Right cardiac atrium (tissue), 5 donors: ENCODE measurements at places on chromosomes 7 and 10. TPM values are rescaled to one million over a fixed set of nuclear protein-coding genes. Genes with fewer than 3 reads are reported as not detected.

- no peak for DNase-seq
These were observed 67.6 kb upstream of the C1GALT1 start for GRCh38 chr7:7114575-7115291.

DNA sequence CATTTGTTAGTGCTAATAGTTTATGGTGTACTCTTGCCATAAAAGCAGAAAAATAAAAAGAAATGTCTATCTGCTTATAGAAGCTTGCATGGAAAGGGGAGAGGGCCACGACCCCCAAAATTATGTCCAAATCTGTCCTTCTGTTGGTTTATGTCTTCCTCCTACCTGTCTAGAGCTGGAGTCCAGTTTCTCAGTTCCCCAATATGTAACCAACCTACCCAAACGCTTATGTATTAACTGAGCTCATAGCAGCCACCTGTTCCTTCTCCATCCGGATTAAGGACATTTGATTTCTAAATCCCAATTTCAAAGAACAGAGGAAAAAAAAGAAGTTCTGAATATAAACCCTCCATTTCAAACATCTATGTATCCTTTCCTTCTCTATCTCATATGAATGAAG, 30.3 kb upstream of the TPK1 start:
- DNase-seq: no peak

- no peak for DNase-seq
These were observed 8.8 kb upstream of the MGAM start for GRCh38 chr7:141986923-141987322.

DNA sequence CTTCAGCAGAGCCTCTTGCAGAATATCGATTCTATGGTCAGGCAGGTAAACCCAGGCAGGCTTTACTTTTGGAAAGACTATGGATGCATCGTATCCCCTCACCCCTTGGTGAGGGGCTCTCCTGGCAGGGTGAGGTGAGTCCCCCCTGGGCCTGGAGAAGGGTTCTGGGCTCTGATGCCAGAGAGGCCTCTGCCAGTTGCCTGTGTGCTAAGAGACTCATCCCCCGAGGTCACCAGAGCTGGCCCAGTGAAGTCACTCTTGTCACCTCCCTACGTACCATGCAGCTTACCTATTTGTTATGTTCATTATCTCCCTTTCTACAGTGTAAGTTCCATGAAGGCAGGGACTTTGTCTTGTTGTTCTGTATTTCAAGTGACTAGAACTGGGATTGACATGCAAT, 51.3 kb downstream of the TSPAN15 start:
- no peak for DNase-seq

DNA sequence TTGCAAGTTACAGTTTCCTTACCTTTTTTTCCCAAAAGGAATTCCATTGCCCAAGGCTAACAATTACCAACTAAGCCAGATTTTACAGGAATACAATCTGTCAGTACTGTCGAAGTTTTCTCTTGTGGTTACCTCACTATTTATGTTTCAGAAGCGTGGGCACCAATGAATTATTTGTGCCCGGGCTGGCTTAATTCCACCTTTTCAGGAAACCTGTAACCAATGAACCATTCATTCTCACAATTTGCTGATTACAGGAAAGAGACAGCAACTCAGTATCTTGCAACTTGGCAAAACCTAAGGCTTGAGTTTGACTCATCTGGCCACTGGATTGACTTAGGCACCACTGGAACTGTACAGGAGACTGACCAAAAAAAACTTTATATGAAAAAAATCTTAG, 485.6 kb downstream of the INHBA start:
- DNase-seq: no peak

DNA sequence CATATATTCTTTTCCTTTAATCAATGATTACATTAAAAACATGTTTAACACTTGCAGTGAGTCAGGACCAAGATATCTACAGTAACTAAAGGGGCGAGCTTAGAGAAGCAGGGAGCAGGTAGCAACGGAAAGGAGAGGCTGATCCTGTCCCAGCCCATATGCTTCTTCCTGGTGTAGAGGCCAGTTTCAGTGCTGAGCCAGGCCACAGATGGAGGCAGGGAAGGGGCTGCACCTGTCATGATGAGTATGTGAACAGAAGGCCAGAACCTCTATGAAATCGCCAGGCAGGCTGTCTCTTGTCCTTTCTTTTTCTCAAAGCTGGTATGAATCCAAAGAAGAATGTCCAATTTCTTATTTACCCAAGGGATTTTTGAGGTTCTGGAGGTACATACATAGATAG, 16.3 kb downstream of the REEP3 start:
- no peak for DNase-seq

DNA sequence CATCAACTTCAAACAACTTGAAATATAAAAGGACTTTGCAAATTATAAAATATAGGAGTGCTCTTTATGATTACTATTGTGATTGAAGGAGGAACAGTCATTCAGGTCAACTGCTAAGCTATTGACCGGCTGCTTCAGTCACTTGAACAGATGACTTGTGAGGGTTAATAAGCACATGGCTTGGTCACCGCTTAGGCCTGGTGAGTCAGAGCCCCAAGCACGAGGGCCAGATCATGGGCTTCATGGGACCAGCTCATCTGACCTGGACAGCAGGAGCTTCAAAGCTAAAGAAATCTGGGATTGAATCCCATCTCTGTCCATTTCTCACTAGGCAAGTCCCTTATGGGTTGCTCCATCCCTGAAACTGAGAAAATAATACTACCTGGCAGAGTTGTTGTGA, 60.4 kb upstream of the ADO start:
- no peak for DNase-seq

IL6 gene
- polyA plus RNA-seq: 17.2 TPM
